ENCODE measurements at places on chromosomes 2 and 18.
A peak's percentile ranks its signal among the peaks of the same experiment; 100 is the strongest.

DNA sequence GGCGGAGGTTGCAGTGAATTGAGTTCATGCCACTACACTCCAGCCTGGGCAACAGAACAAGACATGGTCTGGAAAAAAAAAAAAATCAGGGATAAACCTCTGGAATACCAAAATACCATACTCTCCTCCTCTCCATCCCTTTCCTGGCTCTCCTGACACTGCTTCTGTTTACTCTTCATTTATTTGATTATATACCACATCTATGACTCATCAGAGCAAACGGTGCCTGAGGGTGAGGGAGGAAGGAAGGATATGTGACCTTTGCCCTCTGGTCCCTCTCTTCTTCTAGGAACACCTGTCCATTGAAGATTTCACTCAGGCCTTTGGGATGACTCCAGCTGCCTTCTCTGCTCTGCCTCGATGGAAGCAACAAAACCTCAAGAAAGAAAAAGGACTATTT is 30.0 kb downstream of the VIL1 start:
- peak; percentile 51 for DNase-seq

GRCh38 chr2:181371782-181372645 is 85.2 kb upstream of the ITGA4 start:
- no peak for DNase-seq

DNA sequence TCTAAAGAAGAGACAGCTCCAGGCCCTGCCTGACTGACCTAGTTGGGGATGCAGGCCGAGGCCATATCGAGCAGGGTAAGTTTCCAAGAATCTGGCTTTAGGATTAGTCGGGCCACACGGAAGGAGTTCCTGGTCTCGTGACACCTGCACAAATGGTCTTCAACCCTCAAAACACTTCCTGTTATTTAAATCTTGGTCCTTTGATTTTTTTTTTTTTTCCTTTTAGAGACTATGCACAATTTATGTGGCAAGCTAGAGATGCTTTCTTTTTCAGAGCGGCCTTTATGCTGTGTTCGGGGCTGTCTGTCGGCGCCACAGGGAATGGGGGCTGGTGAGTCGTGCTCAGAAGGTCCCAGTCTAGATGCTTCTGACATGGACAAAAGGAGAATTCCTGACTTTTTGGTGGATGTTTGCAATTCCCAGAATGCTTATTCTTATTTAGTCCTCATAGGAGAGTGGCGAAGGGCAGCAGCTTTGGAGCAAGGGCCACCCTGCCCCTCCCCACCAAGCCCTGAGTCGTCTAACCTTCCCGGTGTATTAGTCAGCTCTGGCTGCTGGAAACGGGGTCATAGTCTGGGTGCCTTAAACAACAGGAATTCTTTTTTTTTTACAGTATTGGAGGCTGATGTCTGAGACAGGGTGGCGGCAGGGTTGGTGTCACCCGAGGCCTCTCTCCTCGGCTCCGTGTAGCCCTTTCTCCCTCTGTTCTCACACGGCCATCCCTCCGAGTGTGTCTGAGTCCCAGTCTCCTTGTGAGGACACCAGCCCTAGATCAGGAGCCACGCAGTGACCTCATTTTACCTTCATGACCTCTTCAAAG is 27.4 kb downstream of the HPCAL1 start:
- DNase-seq, result peak; percentile 65

GRCh38 chr18:10928772-10929373 is 220.5 kb downstream of the PIEZO2 start:
- no peak for DNase-seq

- no peak for DNase-seq
Observed at GRCh38 chr2:181962142-181962541, 23.5 kb upstream of the PPP1R1C start.

DNA sequence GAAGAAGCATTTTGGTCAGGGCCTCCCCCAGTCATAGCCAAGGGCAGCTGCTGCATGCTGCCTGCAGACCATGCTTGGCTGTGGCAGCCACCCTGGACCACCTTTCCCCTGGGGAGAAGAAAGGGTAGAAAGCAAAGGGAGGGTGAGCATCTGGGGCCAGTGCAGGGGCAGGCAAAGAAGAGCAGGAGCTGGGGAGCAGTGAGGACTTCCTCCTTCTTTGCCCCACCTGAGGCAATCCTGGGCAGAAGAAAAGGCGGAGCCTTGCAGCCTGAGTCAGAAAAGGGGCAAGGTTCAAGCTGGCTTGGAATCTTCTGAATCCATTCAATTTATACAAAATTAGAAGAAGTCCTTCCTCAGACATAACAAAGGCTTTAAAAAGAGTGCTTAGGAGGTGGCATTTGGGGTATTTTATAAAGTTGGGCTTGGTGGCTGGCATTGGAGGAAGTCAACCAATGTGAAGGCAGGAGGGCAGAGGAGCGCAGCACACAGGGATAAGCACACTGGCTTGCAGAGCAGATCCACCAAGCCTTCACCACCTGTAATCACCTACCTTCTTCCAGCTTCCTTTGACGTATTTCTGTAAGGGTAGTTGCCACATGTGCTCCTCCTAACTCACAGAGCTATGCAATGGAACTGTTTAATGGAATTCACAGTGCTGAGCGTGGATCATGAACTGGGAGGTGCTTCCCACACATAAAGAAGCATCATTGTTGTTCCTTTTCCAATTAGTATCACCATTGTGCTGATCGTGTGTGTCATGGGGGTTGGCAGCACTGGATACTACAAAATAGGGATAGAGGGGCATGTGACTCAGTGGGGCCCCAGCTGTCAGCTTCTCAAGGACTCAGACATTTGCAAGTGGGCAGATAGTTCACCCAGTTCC is 154.4 kb upstream of the EPAS1 start:
- peak; percentile 80 for DNase-seq

DNA sequence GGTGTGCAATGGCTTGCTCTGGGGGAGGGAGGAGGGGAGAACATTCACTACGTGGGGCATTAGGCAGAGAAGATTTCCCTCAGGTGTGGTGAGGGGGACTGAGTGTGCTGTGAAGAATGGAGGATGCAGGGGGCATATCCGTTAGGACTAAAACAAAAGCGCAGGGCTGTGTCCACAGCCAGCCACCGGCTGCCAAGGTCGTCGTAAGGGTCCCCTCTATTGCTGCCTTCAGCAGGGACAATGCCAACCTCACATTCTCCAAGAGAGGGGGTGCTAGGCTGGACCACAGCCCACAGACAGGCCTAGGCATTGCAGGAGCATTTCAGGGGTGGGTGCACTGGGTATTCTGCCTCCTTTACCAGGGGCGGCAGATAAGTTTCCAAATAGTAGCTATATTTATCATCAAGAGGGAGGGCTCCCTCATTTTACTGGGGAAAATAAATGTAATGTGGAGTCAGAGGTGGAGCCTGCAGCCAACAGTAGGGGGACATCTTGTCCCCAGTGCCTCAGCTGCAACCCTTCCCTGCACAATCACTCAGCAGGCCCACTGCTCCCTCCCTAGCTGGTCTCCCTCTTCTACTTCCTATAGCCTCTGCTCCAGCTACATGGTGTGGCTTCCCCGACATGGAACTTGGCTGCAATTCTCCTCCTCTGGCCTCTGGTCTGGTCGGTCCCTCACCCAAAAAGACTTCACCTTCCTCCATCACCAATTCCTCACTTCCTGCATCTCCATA is 74.9 kb upstream of the OTOF start:
- DNase-seq, result no peak

DNA sequence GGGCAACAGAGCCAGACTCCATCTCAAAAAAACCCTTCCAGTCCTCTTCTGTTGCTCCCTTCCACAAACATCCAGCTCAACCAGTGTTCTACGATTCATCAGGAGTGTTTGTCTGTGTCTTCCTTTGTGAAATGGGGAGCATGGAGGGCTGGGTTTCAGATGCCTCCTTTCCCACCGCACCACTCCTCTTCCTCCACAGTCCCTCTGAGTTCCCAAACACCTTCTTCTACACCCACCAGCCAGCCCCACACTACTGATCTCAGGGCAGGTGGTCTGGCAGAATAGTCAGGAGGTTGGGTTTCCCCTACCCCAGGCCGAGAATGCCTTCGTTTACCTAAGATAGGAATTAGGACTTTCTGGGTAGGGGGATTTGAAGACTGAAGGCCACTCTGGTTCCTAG is 36.9 kb downstream of the NGEF start:
- no peak for DNase-seq

DNA sequence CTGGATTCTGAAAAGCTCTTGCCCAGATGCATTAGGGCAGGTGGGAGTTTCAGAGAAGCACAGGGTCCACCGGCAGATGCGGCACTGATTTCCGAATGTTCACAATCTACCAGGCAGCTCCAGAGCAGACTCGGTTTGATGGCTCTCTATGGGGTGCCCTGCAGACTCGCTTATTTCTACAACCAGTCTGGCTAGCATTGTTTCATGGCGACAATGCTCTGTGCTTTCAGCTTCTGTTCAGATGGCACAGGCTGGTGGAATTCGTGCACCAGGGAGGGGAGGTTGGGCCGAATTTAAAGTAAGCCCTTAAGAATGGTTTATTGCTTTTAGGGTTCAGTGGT is 9.9 kb downstream of the MYT1L start:
- DNase-seq, result no peak

- peak; percentile 22 for DNase-seq
Observed at GRCh38 chr2:220394433-220394832, 767.0 kb downstream of the SLC4A3 start.

DNA sequence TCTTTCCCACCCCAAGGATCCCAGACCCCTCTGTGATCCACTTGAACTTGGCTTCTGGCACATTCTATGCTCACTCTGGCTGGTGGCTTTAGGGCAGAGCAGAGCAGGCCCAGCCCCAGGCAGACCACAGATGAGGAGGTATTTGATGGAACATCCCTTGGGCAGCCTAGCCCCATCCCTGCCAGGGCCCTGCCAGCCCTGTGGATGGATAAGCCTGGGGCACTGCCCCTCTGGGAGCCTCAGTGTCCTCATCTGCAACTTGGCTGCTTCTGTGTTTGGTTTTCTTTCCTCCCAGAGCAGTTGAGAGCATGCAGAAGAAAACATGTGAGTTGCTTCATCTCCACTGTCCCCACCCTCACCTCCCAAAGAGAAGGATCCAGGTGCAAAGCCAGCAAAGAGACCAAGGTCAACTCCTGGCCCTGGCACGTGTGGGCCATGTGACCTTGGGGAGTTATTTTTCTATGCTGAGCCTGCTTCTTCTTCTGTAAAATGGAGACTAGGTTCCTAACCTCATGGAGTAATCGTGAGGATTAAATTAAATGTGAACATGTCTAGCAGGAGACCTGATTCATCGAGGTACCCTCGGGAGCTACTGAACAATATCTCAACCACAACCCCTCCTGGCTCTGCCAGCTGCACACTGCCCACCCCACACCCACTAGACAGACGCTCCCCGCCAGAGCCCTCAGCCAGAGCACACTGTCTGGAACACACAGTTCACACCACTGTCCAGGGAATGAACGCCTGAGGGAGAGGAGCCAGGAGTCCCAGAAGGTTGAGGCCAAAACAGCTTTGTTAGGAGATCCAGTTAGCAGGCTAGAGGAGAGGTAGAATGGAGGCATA is 14.6 kb upstream of the TNS1 start:
- no peak for DNase-seq

DNA sequence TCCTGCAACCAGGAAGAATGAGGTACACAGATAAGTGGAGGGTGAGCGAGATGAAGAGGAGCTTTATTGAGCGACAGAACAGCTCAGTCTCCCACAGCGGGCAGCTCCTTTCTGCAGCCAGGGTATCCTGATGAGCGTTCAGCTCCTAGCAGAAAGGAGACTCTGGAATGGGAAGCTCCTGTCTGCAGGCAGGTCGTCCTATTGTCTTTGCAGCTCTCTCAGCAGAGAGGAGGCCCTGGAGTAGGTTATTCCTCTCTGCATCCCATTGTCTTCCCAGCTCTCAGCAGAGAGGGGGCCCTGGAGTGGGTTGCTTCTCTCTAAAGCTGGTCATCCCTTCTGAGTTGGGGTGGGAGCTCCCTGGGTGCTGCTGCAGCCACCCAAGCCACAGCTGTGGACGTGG is 41.2 kb downstream of the TAF1B start:
- no peak for DNase-seq

All from PC-9 (cell line).